NCI-H2171 treated with DMSO at 0.1 percent for 48 hours (cell line): ENCODE measurements at places on chromosomes 11 and 22.

GRCh38 chr11:113213549-113213948 is 100.8 kb upstream of the TTC12 start:
- no peak for DNase-seq

GRCh38 chr11:107018902-107019493 is 722 bp upstream of the GUCY1A2 start:
- peak; percentile 6 for DNase-seq

GRCh38 chr11:100003985-100004384 is 683.1 kb upstream of the ARHGAP42 start:
- DNase-seq = no peak

DNA sequence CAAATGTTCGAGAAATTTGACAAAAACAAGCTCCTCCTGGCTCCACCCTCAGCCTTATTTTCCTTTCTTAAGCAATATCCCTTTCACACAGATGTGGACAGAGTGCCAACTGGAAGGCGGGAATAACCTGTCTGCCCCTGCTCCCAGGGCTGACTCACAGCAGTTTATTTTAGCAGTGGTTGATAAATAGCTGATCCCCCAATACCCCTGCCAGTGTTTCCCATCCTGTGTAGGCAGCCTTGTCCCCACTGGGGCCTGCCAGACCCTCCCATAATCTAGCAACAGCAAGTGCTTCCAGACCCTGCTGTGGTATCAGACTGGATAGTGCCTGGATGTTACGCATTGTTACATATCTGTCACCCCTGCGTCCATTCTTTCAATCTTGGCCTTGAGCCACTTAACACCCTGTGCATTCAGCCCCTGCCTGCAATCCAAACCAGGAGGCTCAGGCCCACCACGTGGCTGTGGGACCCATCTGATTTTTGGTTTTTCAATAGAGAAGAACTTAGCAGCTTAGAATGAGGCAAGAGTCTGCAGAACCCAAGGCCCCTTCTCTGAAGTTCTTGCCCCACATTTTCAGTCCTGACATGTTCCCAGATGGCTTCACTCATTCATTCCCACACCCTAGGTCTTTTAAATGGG is 53.7 kb downstream of the PARVA start:
- DNase-seq = no peak

- DNase-seq = no peak
Measured at GRCh38 chr11:67365736-67366444, 7.5 kb downstream of the CLCF1 start.

- DNase-seq = no peak
Measured at GRCh38 chr22:47367107-47367690, 604.7 kb downstream of the TBC1D22A start.

- no peak for DNase-seq
Measured at GRCh38 chr11:43234881-43235280, 76.9 kb upstream of the API5 start.

- DNase-seq = no peak
Measured at GRCh38 chr11:923691-924405, 1.8 kb upstream of the AP2A2 start.

DNA sequence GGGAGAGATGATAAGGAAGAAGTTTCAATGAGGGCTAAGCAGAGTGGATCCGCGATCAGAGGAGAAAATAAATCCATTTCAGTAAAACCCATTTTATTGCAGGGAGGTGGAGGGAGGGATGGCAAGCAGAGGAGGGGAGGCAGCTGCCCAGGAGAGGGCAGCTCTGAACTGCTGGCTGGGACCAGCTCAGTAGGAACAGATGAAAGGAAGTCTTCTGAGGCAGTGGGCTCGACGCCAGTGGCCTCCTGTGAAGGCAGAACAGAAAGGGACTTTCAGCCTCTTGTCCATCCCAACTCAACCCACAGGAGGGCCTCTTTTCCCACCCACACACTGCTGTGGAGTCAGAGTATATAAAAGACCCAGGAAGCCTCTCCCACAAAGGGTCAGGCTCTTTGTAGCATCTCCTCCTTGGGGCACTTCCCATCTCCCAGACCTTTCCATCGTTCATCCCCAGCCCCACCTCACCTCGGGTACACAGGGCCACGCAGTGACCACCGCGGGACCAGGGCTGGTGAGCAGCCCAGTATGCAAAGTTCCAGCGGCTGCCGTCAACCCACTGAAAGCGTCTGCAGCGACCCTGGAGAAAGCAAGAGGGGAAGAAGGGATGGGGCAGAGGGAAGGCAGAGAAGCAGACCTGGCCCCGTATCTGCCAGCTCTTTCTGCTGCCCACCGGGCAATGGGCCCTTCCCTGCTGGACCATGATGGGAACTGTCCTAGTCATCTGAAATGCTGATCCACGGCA is 3.0 kb downstream of the PRG2 start:
- no peak for DNase-seq

DNA sequence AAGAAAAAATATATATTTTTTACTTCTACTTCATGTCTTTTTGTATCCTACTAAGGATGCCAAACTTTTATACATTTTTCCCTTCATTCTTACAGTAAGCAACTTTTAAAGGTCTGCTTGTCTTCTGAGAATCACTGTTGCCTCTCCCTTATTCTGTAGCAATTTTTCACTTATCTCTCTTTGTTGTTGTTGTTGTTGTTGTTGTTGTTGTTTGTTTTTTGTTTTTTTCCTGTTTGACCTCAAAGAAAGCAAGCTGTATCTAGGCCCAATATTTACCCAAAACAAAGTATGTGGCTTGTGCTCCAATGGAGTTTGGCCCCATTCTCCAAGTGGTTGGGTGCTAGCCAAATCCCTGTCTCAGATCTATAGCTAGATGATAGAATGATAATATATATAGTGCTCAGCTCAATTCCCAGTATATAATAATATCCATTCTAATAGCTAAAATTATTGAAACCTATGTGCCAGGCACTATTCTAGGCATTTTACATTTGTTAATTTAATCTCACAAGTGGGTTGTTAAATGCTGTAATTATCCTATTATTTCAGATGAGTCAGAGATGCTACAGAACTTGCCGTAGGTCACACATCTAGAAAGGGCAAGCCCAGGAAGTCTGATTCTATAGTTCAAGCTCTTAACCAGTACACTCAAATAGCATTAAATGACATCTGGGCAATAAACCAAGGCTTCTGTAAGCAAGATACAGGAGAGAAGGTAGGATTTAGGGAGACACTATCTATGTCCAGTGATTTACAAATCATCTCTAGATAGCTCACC is 205.1 kb upstream of the PITPNB start:
- no peak for DNase-seq

- peak; percentile 89 for DNase-seq
Measured at GRCh38 chr11:72037554-72038311, 39.0 kb downstream of the IL18BP start.

GRCh38 chr11:897253-898142 is 13.1 kb downstream of the CHID1 start:
- DNase-seq = no peak

- DNase-seq = no peak
Measured at GRCh38 chr11:70381872-70382861, 16.2 kb upstream of the CTTN start.

DNA sequence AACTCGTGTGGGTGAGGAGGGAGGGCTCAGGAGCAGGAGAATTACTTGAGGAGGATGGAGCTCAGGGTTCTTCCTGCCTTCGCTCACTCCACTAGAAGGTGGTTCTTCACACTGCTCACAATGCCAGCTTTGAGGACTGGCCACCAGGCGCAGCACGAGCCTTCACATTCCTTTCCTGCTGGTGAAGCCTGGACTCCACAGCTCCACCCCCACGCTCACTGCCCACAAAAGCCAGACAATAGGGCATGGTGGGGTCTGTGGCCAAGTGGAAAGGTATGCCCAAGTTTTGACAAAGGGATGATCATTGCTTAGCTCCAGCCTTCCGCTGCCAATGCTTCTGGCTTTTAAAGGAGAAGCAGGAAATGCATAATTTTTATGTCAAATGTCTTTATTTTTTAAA is 58.0 kb upstream of the FADD start:
- DNase-seq = no peak

GRCh38 chr11:122187373-122188165 is 71.6 kb upstream of the BLID start:
- no peak for DNase-seq
